Ureter (tissue), 1 donor: ENCODE measurements at places on chromosomes 3 and 15. TPM values are rescaled to one million over a fixed set of nuclear protein-coding genes. Genes with fewer than 3 reads are reported as not detected.

Gene CHRM5
- not detected for total RNA-seq

Gene FOXL2NB
- total RNA-seq = not detected

- DNase-seq = peak; percentile 58
Measured at GRCh38 chr3:24373198-24373959, 121.3 kb downstream of the THRB start.

- DNase-seq = no peak
Measured at GRCh38 chr15:67882487-67883233, 42.8 kb upstream of the RNU6-1 start.

DNA sequence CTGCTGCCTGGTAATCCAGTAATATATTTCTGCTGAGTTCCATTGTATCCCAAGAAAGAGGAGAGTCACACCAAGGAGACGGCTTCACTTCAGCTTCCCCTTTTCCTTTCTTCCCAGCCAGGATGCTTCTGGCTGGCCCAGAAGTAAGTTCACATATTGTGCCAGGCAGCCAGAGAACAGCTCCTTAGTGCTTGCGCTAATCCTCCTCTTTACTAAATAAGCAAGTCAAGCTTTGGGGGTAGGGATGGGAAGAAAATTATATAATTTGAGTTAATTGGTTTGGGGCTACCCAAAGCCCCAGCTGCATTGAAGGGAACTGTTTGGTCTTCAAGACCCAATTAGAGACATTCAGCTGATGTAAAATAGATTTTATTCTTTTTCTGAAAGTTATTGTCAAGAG, 218.8 kb upstream of the HES1 start:
- DNase-seq = no peak

Gene SPRED1
- 22.5 TPM for total RNA-seq

Gene TSPAN3
- 166 TPM for total RNA-seq

GRCh38 chr15:57415602-57416001, 39.3 kb downstream of the CGNL1 start:
- no peak for DNase-seq

DNA sequence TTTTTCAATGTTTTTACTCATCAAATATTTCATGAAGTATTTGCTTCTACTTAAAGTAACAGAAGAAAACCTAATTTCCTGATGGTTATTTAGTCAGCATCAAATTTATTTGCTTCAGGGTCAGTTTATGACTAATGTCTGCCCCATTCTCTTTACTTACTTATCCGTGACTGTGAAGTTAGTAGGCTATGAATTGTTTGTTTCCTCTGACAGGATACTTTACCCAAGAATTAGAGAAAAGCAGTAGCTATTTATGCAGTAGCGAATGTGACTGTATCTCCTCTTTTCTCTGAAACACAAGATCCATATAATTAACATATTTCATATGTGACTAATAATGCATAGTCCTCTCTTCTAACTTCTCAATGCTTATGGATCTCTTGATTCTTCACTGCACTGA, 329.9 kb upstream of the ROBO1 start:
- no peak for DNase-seq

DNA sequence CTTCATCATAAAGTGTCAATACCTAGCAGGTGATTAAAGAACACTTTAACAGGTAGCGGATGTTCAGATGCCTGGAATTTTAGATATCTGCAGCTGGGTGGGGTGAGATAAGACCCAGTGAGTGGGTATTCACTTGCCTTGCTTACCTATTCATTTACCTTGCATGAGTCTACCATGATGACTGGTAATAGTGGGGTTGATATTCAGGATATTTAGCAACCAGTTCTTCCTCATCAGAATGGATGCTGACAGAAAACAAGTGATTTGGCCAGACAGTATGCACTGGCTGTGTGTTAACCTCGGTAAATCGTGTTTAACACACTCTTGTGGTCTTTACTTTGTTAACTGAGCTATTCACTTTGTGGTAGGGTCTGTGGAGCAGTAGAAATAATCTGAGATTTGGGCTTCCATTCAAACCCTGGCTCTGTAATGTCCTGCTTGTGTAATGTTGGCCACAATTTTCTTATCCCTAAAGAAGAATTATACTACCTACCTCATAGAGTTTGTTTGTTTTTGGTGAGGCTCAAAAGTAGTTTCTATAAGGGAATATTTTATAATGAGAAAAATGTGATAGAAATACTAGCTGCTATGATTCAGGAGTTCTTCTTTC, 391.9 kb upstream of the TBL1XR1 start:
- DNase-seq = no peak

Gene NIT2
- total RNA-seq = 64.2 TPM

DNA sequence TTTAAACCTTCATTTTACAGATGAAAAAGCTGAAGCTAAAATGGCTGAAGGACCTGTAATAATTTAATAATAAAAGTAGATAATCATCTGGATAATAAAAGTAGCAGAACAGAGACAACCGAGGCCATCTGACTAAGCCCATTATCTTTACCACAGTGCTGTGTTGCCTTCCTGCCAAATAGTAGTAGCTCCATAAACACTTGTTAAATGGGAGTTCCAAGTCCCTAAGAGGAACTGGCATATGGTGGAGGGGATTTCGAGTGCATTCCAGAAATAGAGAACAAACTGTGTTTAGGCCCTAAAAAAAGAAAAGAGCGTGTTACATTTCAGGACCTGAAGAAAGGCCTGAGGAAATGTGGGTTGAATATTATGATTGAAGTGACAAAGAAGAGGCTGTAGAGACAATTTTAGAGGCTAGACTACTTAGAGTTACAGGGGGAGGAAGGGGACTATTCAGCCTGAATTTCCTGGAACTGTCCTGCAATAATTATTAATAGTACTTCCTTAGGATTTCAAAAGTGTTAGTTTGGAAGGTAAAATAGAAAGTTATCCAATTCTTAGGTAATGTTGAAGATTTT, 424.3 kb downstream of the ROBO2 start:
- no peak for DNase-seq

Gene MUC20
- total RNA-seq = 84.4 TPM

- DNase-seq = no peak
Measured at GRCh38 chr3:159249472-159250174, 447.8 kb downstream of the MFSD1 start.

- no peak for DNase-seq
Measured at GRCh38 chr3:15298504-15298903, 33.9 kb downstream of the SH3BP5 start.

- no peak for DNase-seq
Measured at GRCh38 chr15:100833417-100834389, 45.9 kb upstream of the ALDH1A3 start.

DNA sequence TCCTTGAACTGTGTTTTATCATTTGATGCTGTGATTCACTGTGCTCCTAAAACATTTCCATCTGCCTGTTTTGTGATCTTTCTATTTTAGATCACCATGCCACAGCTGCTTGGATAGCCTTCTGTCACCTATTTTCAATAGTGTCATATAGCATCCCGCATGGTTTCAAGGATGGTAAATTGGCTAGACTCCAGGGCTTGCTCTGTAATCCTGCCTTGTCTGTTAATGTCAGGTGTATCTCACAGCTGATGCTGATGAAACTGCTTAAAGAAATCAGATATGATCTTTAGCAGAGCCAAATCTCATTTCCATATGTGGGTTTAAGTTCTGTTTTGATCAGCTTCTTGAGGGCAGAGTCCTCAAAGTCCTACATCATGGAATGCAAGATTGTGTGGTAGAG, 182.2 kb downstream of the UBE2E2 start:
- no peak for DNase-seq

Gene DUT
- total RNA-seq = 84.7 TPM

Gene WNT5A
- 152 TPM for total RNA-seq

Gene C3orf22
- not detected for total RNA-seq

- DNase-seq = no peak
Measured at GRCh38 chr3:127254730-127255129, 33.1 kb downstream of the PRR20G start.

DNA sequence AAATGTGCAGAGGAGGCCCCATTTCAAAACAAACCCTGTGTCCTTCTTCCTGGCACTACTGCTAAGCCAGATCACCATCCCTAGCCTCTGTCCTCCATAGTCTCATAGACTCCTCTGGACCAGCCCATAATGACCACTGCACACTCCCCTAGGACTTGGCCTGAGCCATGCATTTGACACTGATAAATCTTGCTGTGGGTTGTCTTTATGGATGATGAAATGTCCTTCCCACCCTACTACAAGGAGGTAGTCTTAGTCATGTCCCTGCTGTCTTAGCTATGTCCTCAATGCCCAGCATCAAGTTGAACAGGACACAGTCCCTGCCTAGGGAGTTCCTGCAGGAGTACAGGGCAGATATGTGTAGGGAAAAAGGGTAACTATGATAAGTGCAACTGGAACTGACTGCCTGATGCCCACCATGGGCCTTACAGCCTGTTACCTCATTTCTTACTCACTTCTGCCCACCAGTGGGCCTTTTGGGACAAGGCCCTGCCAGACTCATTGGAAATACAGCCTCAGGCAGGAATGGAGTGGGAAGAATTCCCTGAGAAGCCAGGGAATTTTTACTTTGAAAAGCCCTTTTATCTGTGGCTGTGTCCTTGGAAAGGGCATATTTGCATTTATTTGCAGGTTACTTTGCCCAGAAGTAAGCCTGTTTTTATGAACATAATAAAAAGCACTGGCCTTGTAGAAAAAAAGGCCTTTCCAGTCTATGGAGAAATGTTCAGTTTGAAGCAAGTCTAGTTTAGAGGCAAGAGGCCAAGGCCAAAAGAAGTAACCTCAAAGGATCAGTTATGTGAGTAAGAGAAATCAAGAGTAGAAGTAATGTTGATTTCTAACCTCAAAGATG, 199.6 kb upstream of the EIF1B start:
- no peak for DNase-seq

- peak; percentile 75 for DNase-seq
Measured at GRCh38 chr3:131386429-131387165, 5.0 kb downstream of the NUDT16 start.

DNA sequence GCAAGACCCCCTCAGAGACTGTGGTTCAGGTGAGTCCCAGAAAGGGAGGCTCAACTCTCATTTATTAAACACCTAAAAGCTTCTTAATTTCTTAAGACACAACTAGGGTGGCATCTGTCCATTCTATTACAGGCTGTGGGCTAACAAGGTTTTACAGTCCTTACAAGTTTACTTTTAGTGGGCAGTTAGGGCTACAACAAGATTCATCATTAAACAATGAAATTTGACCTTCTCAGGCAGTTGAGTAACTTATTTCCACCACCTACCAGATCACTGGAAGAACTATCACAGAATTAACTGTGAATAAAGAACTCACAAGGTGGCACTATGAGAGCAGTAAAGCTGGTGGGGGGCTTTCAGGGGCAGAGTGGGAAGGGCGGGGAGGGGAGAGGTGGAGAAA, 132.6 kb downstream of the PLD1 start:
- no peak for DNase-seq

GRCh38 chr3:159787178-159787574, 201.5 kb upstream of the IL12A start:
- no peak for DNase-seq

- peak; percentile 49 for DNase-seq
Measured at GRCh38 chr3:169811631-169812331, 889 bp upstream of the LRRIQ4 start.

GRCh38 chr3:189664311-189664710, 33.1 kb downstream of the TP63 start:
- no peak for DNase-seq

Gene SLCO3A1
- total RNA-seq = 42.3 TPM

Gene PAK2
- 55.0 TPM for total RNA-seq

DNA sequence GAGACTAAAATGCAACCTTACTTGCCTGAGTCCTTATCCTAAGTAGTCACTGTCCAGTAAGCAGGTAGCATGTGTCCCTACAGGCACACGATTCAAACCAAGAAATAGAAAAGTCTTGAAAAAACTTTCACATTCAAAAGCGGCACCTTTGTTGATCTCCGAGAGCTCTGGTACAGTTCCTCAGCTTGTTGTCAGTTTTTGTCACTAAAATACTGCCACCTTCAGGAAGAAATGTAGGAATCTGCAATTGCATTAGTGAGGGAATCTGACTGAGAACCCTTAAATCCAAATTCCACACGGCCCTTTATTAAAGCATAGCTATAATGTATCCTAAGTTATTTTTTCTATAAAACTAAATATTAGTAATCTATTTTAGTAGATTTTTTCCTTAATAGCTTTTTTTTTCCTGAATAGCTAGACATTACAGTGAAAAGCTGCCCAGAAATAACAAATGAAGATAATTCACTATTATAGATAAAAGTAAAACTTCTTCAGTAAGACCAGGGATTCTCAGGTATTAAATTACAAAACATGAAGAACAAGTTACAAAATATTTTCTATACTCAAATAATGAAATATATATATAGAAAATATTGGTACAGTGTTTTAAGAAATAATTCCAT, 44.0 kb downstream of the CCDC54 start:
- DNase-seq = no peak

DNA sequence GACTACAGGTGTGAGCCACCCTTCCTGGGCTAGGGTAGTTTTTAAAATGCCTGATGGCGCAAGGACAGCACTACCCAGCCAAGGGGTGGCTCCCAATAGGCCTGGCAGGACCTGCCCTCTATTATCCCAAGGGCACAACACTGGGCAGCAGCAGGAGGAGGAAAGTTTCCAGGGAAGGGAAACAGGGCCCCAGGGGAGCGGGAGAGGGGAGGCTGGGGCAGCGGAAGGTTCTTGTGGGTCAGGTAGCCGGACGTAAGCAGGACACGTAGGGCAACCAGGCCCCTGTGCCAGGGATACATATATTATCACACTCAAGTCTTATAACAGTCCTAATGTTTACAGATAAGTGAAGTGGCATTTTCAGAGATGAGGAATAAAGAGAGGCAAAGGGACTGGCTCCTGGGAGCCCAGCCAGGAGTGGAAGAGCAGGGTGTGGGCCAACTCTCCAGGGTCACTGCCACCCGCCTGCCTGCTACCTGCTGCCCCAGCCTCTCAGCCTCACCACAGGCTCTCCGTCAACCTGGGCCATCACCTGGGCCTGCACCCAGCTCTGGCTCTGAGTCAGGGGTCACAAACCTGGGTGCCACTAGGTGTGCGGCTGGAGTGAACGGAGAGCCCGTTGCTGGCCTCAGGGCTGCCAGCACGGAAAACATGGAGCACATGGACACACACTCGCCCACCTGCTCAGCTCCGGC, 73.2 kb upstream of the SNRPA1 start:
- no peak for DNase-seq

Gene ABHD17C
- 33.4 TPM for total RNA-seq

Gene TRIM42
- not detected for total RNA-seq
